ENCODE measurements at places on chromosomes 1 and 21.
A peak's percentile ranks its signal among the peaks of the same experiment; 100 is the strongest.

DNA sequence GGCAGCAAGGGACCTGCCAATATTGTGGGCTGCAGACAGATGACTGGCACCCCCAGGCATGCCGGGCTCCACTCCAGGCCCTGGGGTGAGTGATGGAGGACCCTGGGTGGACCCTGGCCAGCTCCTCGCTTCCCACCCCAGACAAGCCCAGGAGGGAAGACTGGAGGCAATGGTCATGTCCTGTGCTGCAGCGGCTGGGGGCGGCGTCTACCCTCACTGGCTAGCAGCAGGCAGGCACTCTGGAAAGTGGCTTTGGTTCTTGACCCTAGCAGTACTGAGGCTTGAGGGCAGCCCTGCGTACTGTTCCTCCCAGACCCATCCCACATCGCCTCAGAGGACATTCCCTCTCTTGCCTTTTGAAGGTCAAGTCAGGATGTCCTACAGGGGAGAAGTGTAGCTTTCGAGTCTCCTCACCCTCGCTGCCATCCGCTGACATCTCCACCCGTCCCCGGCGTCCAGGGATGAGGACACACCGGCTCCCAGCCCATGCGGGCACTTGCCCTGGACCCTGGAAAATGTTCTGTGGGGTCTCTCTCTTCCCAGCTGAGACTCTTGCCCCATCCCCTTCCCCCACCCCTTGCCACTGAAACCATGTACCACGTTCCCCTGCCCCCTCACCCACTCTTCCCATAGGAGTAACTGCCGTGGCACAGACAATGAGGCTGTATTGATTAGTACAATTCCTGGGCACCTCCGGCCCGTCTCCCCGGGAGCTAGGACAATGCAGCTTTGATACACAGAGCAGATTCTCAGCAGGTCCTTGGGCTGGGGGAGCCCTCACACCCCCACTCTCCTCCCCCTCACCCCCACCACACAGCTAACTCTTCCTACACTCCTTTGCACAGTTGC, 15.0 kb downstream of the SLC6A9 start:
- no peaks in the 10 kb centered on the region for H3K36me3 ChIP-seq
- no peak overlapping the region for H3K4me3 ChIP-seq
- no peaks in the 10 kb centered on the region for H3K27me3 ChIP-seq
- H3K4me1 ChIP-seq = peaks cover 13% of the 10 kb centered on the region
- DNase-seq = no peak

- H3K4me1 ChIP-seq = peaks cover 42% of the 10 kb centered on the region
- no peak overlapping the region for H3K4me3 ChIP-seq
- peak overlapping the region; percentile 81 for H3K27ac ChIP-seq
- peaks cover 16% of the 10 kb centered on the region for H3K27me3 ChIP-seq
Observed at GRCh38 chr1:153789478-153790034, 14.3 kb downstream of the SLC27A3 start.

GRCh38 chr21:45403825-45404729, 888 bp upstream of the COL18A1 start:
- H3K27ac ChIP-seq = no peak overlapping the region
- no peak for DNase-seq
- H3K27me3 ChIP-seq = peaks cover 62% of the 10 kb centered on the region
- H3K36me3 ChIP-seq = peaks cover 1% of the 10 kb centered on the region
- H3K4me1 ChIP-seq = peaks cover 7% of the 10 kb centered on the region
- peak overlapping the region; percentile 51 for H3K4me3 ChIP-seq

GRCh38 chr1:16955186-16955585, 25.2 kb downstream of the MFAP2 start:
- no peaks in the 10 kb centered on the region for H3K27me3 ChIP-seq
- DNase-seq = no peak
- no peak overlapping the region for H3K4me3 ChIP-seq
- H3K4me1 ChIP-seq = peaks cover 1% of the 10 kb centered on the region
- no peak overlapping the region for H3K27ac ChIP-seq

GRCh38 chr1:154181944-154182343, 10.0 kb downstream of the TPM3 start:
- peak overlapping the region; percentile 92 for H3K27ac ChIP-seq
- DNase-seq = no peak
- H3K4me3 ChIP-seq = peak overlapping the region; percentile 99
- peaks cover 1% of the 10 kb centered on the region for H3K27me3 ChIP-seq
- peaks cover 60% of the 10 kb centered on the region for H3K4me1 ChIP-seq

DNA sequence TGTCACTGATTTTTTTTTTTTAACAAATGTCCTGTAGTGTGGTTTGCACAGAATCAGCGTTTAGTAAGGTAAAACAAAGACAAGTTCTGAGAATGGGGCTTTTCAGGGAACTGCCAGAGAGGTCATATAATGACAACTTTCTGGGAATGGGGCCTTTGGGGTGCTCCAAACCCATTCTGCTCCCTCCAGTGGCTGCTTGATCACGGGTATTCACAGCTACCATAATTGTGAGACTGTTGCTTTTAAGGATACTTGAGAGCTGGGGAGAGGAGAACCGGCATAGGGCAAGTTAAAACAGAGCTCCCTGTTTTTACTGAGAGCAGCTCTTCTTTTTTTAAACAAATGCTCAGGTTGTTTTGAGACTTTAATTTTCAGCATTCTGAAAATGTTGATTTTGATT, 48.2 kb downstream of the CYP2J2 start:
- H3K4me1 ChIP-seq = peaks cover 1% of the 10 kb centered on the region
- no peak overlapping the region for H3K27ac ChIP-seq
- H3K27me3 ChIP-seq = peaks cover 2% of the 10 kb centered on the region

GRCh38 chr1:104855550-104855949, 1105.9 kb downstream of the AMY1C start:
- H3K4me3 ChIP-seq = no peak overlapping the region
- H3K27ac ChIP-seq = no peak overlapping the region
- H3K36me3 ChIP-seq = no peaks in the 10 kb centered on the region
- no peaks in the 10 kb centered on the region for H3K4me1 ChIP-seq
- H3K27me3 ChIP-seq = no peaks in the 10 kb centered on the region
- no peak for DNase-seq

GRCh38 chr1:18322368-18323032, 158.2 kb upstream of the KLHDC7A start:
- no peaks in the 10 kb centered on the region for H3K4me1 ChIP-seq
- no peaks in the 10 kb centered on the region for H3K27me3 ChIP-seq
- H3K27ac ChIP-seq = no peak overlapping the region

DNA sequence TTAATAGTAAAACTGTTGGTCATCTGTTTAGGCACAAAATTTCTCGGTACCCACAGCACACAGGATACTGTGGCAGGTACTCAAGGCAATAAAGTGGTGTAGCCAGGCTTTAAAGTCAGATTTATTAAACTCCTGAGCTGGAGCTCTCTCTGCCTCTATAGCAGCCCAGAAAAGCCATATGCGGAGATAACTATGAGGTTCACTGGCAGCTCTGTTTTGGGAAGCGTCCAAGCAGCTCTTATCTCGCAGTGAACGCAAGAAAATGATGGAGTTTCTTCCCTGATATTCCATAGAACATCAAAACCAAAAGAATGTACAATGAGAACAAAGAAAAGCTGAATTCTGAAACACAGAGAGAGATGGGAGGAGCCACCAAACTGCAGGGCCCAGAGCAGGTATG, 248.3 kb downstream of the C1orf94 start:
- no peak overlapping the region for H3K4me3 ChIP-seq
- no peaks in the 10 kb centered on the region for H3K36me3 ChIP-seq
- no peaks in the 10 kb centered on the region for H3K4me1 ChIP-seq
- no peak for DNase-seq
- H3K27me3 ChIP-seq = no peaks in the 10 kb centered on the region

DNA sequence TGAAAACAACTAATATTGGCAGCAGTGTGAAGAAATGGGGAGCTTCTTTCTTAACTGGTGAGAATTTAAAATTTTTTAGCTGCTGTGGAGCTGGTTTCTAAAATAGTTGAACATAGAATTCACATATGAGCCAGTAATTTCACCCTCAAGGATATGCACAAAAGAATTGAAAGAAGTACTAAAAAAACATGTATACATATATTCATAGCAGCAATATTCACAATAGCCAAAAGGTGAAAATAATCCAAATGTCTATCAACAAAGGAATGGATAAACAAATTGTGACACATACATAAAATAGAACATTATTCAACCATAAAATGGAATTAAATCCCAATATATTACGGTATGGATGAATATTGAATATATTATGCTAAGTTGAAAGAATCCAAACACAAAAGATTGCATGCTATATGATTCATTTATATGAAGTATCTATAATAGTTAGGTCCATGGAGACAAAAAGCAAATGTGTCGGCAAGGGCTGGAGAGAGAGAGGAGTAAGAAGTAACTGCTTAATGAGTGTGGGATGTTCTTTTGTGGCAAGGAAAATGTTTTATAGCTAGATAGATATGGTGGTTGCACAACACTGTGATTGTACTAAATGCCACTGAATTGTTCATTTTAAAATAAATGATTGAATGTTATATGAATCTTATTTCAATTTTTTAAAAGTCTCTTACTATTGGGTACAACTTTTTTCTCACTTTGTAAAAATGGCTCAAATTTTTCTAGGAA, 14.8 kb upstream of the COL11A1 start:
- DNase-seq = no peak
- no peak overlapping the region for H3K4me3 ChIP-seq
- no peaks in the 10 kb centered on the region for H3K27me3 ChIP-seq
- H3K27ac ChIP-seq = no peak overlapping the region
- no peaks in the 10 kb centered on the region for H3K36me3 ChIP-seq
- no peaks in the 10 kb centered on the region for H3K4me1 ChIP-seq

DNA sequence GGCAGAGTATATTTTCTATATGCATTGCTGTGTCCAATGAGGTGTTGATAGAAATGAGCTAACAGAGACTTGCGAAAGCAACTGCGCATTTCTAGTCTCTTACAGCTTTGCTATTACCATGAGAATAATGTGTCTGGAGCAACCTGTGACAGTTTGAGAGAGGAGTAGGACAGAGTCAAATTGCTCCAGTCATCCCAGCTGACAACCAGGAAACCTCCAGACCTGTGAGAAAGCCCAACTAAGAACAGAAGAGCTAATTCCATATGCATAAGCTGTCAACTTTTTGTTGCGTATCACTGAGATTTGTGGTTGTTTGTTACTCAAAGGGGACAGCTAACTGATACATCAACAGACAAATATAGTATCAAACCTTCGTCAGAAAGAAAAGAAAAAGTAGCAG, 354.1 kb upstream of the LRRC7 start:
- H3K27ac ChIP-seq = no peak overlapping the region
- H3K27me3 ChIP-seq = no peaks in the 10 kb centered on the region
- DNase-seq = no peak
- H3K4me3 ChIP-seq = no peak overlapping the region

DNA sequence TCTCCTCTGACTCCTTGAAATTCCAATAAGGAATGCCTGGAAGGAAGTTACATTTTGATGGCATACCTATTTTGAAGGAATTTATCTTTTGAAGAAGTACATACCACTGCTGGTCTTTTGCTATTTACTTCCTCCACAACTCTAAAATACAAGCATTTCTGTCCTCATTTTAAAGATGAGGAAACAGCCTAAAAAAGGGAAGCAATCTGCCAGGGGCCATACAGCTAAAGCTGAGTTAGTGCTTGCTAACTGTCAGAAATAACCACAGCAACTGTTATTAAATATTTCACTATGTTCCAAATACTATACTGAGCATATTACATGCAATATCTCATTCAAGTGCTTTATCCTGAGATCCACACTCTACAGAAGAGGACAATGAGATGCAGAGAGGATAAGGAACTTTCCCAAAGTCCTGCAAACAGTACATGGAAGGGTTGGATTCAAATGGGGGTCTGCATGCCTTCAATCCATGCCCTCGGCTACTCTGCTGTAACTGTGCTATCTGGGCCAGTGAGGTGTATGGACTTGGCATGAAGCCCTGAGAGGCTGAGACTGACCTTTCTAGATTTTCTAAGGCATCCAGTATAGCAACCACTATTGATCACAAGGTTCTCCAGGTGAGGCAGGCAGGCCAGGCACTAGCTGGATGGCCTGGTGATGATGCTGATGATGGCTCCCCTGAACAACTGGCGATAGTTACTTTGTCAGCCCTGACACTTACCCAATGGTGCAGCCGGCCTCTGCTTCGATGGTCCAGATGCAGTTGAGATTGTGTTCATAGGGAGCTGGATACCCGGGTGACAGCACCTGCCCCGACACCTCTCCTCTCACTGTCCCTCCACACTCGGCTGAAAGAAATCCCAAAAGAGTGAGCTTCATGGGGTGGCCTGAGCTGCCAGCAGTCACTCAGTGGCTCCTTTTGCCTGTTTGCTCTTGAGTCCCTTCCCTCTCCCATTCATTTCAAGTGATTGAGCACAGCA, 171.4 kb upstream of the HMGB4 start:
- no peaks in the 10 kb centered on the region for H3K4me1 ChIP-seq
- no peak overlapping the region for H3K27ac ChIP-seq
- H3K27me3 ChIP-seq = peaks cover 3% of the 10 kb centered on the region
- no peaks in the 10 kb centered on the region for H3K36me3 ChIP-seq
- H3K4me3 ChIP-seq = no peak overlapping the region
- no peak for DNase-seq

- peak overlapping the region; percentile 41 for H3K4me3 ChIP-seq
- peak overlapping the region; percentile 86 for H3K27ac ChIP-seq
- H3K27me3 ChIP-seq = no peaks in the 10 kb centered on the region
- H3K36me3 ChIP-seq = peaks cover 2% of the 10 kb centered on the region
- H3K4me1 ChIP-seq = peaks cover 32% of the 10 kb centered on the region
Observed at GRCh38 chr21:46605767-46606426, 1.0 kb upstream of the S100B start.

DNA sequence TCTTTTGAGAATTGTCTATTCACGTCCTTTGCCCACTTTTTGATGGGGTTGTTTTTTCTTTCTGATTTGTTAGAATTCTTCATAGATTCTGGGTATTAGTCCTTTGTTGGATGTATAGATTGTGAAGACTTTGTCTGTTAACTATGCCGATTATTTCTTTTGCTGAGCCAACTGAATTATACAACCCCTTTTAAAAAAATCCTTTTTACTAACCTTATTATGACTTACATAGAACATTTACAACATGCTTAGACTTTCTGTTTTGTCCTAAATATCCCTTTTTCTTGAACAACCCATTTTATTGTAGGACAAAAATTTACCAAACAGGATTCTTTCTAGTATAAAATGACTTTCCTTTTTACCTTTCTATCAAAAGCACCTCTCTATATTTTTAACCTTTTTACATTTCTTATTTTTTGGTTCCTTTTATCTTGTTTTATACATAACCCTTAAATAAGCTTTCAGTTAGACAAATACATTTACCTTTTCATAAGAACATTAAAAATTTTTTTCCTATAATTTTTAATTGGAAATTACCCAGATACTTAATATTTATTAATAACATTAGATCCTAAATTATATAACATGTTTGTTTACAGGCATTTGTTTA, 70.4 kb upstream of the TTLL7 start:
- H3K4me1 ChIP-seq = no peaks in the 10 kb centered on the region
- no peak for DNase-seq
- H3K36me3 ChIP-seq = no peaks in the 10 kb centered on the region
- no peak overlapping the region for H3K4me3 ChIP-seq
- peaks cover 12% of the 10 kb centered on the region for H3K27me3 ChIP-seq

DNA sequence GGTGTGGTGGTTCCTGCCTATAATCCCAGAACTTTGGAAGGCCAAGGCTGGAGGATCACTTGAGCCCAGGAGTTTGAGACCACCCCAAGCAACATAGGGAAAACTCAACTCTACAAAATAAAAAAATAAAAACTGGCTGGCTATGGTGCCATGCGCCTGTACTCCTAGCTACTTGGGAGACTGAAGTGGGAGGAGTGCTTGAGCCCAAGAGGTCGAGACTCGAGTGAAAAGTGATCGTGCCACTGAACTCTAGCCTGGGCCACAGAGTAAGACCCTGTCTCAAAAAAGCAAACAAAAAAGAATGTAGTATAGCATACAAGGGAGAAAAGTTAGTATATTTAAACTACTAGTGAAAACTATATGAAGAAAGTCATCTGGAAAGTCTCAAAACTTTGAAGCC, 66.7 kb downstream of the ARID4B start:
- H3K27ac ChIP-seq = no peak overlapping the region
- peaks cover 15% of the 10 kb centered on the region for H3K36me3 ChIP-seq
- no peaks in the 10 kb centered on the region for H3K27me3 ChIP-seq

All from activated CD4-positive, alpha-beta T cell treated with anti-CD3 and anti-CD28 coated beads, Interleukin-2, amount 10 ng/mL, durations not matched to agents 7 days and 5 days (primary cell).